Left renal pelvis (tissue), 4 donors: ENCODE measurements at places on chromosomes 13 and 19. TPM values are rescaled to one million over a fixed set of nuclear protein-coding genes. Genes with fewer than 3 reads are reported as not detected.

DNA sequence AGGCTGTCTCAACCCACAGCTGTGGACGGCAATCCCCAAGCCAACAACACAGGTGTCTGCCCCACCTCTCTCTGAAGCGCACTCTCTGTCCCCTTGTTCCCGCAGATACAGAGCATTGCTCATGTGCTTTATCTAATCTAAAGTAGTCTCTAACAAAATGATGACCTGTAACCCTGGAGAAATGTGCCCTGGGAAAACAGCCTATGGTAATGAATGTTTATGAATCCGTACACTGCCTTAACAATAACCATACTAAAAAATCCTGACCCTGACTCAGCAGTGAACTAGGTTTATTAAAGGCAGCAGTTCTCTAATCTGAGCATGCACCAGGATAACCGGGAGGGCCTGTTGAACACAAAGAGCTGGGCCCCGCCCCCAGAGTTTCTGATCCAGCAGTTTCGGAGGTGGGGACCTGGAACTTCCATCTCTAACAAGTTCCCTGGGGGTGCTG lies 50.7 kb upstream of the SLC15A1 start:
- no peak for DNase-seq

DNA sequence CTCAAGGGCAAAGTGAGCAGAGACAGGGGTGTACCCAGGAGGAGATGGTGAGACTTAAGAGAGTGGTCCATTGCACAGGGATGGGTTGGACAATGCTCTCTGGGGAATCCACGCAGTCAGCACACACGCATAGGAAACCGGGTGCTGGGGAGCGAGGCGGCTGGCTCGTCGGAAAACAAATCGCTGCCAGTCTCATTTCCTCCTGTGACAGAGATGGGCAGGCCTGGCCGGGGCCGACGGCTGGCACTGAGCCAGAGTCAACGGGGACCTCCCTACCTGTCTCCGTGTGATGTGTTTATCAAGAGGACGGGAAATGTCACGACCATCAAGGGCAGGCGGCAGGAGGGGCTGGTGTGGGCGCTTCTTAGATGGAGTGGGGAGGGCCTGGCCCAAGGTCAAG lies 27.3 kb downstream of the PTPRS start:
- DNase-seq = peak; percentile 35

DNA sequence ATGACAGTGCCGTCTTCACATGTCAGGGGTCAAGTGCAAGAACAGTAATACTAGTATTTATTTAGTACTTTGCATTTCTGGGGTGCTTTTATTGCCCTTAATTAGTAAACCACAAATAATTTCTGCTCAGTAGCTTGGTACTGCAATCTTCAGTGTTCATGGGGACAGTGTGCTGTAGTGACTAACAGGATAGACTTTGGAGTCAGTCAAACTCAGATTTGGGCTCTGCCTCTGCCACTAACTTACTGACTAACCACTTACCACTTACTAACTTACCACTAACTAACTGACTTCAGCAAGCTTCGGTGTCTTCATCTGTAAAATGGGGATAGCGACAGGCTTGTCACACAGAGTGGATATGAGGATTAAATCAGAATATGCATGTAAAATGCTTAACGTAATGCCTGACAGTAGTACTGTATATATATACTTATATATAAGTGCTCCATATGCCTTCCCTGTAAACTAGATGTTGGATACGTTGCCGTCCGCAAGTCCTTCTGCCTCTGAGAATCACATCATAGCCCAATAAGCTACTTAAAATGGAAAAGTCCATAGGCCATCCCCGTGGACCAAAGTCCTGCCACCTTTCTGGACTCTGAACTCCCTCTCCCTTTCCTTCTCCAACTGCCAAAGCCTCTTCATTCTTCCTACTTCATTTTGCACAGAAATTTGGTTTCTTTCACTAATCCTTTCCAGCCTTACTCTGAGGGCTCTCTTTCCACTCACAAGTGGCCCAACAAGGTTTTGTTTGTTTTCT lies 158.1 kb downstream of the ZIC5 start:
- DNase-seq = no peak

Gene TMEM86B
- polyA plus RNA-seq = 5.7 TPM

DNA sequence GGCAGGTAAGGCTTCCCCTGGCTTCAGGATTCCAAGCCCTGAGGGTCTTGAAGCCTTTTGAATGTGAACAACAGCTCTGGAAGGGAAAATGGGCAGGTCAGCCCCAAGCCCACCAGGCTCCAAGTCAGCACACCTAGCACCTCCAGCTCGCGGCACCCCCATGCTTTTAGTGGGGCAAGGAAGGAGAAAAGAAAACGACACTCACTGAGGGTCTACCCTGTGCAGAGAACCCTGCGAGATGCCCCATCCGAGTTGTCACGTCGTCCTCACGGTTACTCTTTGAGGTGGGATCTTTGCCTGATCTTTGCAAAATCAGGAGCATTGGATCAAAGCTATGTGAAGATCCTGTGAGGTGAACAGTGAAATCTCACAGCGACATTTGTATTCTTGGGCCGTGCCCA lies 5.7 kb upstream of the F10 start:
- no peak for DNase-seq
